ENCODE measurements at places on chromosomes 1 and 21. TPM values are rescaled to one million over a fixed set of nuclear protein-coding genes. Genes with fewer than 3 reads are reported as not detected.

DNA sequence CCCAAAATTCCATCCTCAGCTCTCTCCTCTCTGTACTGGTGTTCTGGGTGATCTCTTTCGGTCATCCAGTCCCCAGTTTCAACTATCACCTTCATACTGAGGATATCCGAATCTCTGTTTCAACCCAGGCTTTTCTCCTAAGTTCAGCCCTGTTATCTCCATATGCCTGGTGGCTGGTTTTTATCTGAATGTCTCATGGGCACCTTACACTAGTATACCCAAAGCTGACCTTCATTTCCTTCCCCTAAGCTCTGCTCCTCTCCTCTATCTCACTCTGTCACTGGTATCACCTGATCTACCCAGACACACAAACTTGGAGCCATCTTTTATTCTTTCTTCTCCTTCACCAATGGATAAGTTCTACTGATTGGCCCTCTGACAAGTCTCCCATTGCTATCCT is 53.0 kb downstream of the LRRC71 start:
- no peak for DNase-seq

GRCh38 chr1:245336149-245336983 is 181.6 kb downstream of the KIF26B start:
- no peak for DNase-seq

OR2W3 gene
- total RNA-seq, result not detected

RIPK4 gene
- total RNA-seq, result 0.18 TPM

DNA sequence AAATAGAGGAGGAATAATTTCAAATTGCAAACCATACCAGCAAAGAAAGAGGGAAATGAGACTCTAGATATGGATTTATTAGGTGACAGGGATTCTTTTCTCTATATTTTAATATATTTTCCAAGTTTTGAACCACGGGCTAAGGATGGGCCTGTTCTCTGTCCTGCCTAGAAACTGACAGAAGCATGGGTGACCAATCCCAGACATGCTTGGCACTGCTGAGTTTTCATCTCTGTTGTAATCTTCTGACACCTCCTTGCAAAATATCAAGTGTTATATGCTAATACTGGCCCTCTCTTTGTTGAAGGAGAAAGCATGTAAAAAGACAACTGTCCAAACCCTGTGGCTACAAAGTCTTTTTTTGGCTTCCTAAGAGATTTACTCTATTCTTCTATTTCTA is 774 bp upstream of the ANGPTL7 start:
- DNase-seq, result no peak

DNA sequence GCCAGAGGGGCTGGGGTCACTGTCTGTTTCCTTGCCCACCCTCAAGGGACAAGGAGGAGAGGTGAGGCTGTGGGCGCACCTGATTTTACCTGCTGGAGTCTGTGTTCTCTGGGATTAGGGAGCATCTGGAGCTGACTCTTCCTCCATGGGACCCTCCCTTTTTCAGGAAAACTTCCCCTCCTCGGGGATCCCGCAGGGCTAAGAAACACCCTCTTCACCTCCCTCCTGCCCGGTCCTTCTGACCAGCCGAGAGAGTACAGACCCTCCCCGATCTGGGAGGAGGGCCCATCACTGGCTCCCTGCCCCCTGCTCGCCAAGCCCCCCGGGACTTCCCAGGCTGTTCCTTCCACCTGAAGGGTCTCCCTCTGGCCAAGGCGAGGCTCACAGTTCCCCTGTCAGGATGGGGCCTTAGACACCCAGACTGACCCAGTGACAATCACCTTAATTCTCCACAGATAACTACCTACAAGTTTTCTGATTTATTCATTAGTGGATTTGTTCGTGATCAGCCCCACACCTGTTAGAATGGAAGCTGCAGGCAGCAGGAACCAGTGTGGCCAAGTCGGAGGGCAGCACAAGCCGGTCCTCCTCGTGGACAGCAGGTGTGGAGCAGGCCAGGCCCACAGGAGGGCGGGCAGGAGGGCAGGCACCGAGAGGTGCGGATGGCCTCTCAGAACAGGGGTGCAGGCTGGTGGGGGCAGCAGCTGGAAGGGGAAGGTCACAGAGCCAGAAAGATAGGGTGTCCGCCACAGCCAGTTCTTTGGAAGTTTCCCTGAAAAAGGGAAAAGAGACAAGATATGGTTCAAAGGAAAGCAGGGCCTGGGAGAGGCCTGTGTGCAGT is 15.9 kb upstream of the SAMD11 start:
- DNase-seq, result no peak

TEX50 gene
- not detected for total RNA-seq

TMEM82 gene
- total RNA-seq, result not detected

DNA sequence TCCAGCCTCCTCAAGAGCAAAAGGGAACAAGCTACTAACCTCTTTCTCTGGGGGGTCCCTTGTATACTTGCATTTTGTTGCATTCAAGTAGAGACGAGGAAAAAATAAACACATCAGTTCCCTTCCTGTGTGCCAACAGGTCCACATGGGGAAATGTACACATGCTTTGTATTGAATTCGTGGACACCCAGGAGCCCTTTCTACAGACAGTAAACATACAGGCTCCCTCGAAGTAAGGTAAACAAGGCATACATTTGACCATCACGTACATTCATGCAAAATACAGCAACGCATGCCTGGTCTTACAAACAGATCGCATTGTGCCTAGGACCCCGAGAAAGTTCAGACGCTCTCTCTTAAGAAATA is 1.1 kb downstream of the KCND3 start:
- no peak for DNase-seq

HSF2BP gene
- total RNA-seq, result 1.4 TPM
